GM20000 (cell line): ENCODE measurements at places on chromosomes 1 and 21.

DNA sequence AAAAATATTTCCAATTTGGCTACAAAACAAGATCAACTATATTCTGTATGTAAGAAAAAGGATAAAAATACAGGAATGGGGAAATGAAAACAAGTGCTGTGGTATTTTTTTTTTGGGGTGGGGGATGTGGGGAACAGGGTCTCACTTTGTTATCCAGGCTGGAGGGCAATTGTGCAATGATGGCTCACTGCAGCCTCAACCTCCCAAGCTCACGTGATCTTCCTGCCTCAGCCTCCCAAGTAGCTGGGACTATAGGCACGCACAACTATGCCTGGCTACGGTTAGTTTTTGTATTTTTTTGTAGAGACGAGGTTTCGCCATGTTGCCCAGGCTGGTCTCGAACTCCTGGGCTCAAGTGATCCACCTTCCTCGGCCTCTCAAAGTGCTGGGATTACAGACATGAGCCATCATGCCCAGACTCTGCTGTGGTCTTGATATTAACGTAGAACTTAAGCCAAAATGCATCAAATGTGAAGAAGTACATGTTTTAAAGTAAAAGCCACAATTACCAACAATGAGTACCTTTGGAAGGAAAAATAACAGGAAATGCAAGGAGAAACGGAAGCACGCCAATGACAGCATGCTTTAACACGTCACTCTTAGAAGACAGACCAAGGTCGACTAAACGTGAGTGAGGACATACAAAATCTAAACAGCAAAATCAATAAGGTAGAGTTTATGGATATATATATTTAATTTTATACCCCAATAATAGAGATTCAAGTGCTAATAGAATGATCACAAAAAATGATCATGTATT, 8.8 kb upstream of the ABCB10 start:
- DNase-seq, result no peak

- DNase-seq, result no peak
Observed at GRCh38 chr1:58779059-58779754, 4.6 kb downstream of the JUN start.

- peak; percentile 78 for DNase-seq
Observed at GRCh38 chr1:92484472-92485380, 2.0 kb downstream of the GFI1 start.

DNA sequence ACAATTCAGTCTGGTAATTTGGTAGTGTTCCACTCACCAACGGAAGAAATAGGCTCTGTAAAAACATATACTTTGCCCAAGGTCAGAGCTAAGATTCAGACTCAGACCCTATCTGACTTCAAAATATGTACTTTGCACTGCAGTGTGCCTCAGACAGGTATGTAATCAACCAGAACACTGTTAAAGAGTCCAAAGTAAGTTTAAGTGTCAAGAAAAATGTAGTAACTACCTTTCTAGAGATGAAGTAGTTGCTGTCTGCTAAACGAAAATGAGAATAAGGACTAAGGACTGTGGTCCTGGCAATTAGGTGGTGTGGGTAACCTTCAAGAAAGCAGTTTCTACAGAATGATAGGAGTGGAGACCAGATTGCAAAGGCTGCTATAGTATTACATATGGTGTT, 61.1 kb downstream of the RPAP2 start:
- DNase-seq, result no peak

GRCh38 chr1:161304927-161305866, 4.6 kb downstream of the MPZ start:
- DNase-seq, result no peak

DNA sequence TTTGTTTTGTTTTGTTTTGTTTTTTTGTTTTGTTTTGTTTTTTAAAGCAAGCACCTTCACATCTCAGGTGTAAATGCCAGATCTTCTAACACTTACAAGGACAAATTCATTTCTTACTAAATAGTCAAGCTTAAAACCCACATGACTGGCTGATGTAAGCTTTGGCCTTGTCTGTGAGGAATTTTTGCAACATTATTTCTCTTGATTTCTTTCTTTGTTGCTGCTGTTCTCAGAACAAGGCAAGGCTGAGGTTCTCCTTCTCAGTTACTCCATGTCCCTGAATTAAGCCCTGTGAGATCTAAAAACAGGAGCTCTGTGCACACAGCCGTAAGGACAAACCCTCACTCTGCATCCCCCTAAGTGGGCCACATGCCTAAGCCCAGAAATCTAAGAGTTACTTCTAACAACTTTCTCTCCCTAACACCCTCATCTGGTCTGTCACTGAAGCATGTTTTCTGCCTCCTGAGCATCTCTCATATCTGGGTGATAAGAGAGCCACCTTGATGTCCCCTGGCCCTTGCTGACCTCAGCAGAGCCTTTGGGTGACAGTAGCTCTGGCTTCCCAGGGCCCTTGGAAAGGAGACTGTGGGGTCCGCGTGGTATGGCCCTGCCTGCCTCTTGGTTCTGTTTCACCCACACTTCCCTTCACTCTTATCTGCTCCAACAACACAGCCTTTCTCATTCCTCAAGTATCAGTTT, 81.2 kb upstream of the HOOK1 start:
- no peak for DNase-seq

GRCh38 chr1:67304023-67304422, 3.6 kb upstream of the IL12RB2 start:
- DNase-seq, result no peak

DNA sequence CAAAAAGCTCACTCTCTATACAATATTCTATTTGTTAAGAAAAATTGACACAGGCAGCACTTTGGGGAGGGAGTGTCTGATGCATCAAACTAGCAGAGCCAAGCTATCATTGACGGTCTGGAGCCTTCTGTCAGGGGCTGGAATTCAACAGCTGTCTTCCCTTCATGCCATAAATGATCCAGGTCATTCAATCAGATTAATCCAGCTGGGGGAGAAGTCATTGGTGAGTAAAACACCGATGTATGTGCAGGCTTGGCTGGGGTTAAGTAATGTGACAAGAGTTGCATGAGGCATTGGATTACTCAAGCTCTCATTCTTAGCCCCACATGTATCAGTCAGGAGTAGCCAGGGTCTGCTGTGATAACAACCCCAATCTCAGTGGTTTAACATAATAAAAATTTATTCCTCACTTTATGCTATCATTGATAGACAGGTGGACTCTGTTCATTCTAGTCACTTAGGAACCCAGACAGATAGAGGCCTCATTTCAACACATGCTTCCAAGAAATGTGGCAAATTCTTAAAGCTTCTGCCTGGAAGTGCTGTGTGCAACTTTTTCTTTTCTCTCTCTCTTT, 118.1 kb upstream of the GADD45A start:
- no peak for DNase-seq

DNA sequence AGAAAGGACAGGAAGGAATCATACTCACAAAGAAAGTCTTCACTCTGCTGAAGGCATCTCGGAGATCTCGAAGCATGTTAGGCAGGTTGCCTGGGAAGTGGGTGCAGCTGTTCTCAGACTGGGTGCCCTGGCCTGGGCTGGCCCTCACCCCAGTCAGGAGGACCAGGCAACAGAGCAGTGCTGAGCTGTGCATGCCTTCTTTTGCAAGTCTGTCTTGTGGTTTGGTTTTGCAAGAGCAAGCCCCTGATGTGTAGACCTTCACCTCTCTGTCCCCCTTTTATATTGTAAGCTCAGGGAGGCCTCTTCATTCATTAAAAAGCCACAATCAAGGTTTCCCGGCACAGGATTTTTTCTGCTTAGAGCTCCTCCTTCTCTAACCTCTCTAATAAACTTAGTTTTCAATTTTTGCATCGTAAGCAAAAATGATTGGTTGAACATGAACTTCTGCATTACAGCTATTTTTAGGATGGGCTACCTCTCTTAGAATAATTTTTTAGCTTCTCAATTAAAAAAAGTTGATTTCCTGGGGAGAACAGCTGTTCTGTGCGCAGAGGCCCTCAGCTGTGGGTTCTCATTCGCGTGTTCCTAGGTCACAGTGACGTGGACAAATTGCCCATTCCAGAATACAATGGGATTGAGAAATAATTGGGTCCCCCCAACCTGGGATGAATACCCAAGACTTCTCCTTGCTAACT, at the start of gene IL10:
IL10 (minus strand) TSS at position 252 of the 695 bp plus-strand sequence; CDS start at position 193, 59 bp downstream.
- no peak for DNase-seq

DNA sequence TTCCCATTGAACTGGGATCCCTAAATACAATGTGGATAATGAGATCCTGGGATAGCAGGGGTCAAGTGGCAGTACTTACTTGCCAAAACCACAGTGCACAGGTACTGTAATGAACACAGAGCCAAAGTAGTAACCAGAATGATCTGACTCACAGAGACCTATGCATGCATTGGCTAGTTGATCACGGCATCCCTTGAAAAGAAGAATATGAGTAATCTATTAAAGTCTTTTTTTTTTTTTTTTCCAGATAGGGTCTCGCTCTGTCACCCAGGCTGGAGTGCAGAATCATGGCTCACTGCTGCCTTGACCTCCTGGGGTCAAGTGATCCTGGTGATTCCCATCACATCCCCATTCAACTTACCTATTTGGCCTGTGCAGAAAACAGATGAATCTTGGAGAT, 29.4 kb upstream of the EIF4G3 start:
- DNase-seq, result no peak

DNA sequence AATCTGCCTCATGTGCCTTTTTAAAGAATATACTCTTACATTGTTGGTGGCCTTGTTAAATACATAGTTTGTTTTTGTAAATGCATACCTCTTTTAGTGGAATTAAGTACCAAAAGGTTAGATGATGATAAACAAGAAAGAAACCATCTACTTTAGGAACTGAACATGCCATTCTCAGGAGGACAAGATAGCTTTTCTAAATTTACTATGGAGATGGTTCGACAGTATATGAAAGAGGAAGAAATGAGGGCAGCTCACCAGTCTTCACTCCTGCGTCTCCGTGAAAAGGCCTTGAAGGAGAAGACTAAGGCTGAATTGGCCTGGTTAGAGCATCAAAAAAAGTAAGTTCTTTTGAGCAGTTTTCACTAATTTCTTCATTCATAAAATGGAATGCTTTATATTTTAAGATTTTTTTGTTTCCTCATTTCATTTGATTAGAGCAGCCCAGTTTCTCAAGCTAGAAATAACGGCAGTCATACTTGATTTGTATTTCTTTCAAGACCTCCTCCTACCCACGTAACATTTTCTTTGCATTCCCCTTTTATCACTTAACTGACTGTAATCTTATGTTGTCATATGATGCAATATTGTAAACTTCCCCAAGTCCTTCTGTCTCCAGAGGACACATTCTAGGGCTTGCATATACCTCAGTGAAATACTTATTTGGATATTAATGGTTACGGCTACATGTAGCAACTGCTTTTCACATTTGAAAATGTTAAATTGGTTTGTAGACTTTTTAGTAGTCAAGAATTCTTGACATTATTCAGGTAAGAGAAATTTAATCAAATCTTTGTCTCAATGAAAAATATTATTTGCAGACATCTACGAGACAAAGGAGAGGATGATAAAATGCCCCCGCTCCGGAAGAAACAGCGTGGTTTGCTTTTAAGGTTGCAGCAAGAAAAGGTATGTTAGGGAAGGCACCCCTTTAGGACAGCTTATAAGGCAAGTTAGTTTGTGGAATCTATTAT, 99.3 kb downstream of the CEP350 start:
- no peak for DNase-seq

GRCh38 chr1:185170291-185170848, 13.4 kb downstream of the SWT1 start:
- peak; percentile 66 for DNase-seq

DNA sequence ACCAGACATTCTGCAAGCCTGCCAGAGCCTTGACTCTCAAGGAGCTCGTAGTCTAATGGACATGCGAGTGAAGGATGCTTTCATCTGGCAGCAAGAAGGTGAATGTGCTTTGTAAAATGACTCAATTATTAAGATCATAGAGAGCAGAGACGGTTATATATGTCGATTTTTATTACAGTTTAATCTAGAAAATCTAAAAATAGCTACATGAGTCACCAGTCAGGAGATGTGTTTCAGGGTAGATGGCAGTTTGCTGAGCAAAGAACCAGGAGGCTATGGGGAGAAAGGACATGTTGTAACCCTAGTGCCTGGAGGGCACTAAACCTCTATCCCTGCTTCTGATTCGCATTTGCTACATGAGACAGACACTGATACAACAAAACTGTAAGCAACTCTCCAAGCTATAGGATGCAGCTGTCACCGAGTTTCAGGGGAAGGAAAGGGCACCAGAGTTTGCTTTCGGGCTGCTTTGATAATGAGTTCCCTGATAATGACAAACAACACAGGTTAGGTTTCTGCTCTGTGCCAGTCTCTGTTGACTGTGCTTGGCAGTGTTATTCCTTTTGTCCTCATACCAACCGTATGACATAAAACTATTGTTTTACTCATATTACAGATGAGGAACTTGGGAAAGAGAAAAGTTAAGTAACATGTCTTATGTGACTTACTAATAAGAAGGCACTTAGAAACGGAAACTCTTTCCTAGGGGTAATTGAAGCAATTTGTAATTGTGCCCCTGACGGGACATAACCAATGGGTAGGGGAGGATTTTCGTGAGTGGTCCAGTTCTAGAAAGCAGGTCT, 43.2 kb downstream of the C1orf198 start:
- DNase-seq, result no peak

GRCh38 chr1:154726443-154726842, 118.5 kb upstream of the ADAR start:
- DNase-seq, result no peak

- no peak for DNase-seq
Observed at GRCh38 chr21:37341254-37341960, 25.2 kb upstream of the DYRK1A start.

DNA sequence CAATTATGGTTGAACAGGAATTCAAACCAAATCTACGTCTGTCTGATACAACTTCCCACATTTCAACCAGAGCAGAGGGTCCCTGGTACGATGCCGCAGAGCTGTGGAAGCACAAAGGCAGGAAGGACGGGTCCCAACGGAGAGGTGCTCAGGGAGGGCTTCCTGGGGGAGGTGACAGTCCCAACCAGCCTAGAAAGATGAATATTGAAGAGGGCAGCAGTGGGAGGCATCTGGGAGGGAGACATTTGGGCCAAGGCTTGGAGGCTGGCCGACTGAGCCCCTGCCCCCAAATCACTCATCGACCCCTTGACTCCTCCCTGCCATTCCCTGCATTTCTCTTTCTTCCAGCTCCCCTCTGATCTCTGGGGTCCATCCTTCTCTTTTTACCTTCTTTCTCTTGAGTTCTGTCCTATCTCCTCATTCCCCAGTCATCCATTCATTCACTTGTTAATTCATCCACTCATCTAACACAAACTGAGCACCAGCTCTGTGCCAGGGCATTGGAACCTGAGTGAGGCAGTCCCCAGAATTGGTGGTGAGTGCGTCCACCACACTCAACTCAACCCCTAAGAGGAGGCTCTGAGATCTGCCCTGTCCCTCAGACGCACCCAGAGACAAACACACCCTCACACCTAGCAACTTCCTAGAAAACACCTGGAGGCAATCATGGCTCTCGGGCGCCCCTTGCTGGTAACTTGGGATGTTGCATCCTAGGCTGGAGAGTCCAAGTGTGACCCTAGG, 13.2 kb upstream of the CELA3B start:
- DNase-seq, result peak; percentile 80

DNA sequence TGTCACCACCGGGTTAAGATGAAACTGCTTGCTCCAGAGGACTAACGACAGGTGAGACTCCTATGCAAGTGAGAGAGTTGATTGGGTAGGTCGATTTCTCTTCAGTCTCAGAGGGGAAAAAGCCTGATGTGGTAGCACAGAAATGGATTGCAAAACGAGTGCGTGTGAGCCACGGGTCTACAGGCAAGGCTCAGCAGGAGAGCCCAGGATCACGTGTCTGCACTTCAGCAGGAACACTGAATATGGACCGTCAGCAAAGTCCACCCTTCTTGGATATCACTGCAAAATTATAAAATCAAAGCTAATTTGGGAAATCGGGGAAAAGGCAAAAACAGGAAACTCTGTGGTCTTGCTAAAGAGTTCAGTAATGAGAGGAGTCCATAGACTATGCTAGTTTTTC, 107.7 kb upstream of the ZNF648 start:
- DNase-seq, result no peak
